Putamen (tissue), 1 donor: ENCODE measurements at places on chromosomes 2 and 18.

- no peak for DNase-seq
Measured at GRCh38 chr2:118779362-118779761, 68.1 kb downstream of the EN1 start.

GRCh38 chr2:59538398-59538911 lies 1015.0 kb downstream of the BCL11A start:
- no peak for DNase-seq

DNA sequence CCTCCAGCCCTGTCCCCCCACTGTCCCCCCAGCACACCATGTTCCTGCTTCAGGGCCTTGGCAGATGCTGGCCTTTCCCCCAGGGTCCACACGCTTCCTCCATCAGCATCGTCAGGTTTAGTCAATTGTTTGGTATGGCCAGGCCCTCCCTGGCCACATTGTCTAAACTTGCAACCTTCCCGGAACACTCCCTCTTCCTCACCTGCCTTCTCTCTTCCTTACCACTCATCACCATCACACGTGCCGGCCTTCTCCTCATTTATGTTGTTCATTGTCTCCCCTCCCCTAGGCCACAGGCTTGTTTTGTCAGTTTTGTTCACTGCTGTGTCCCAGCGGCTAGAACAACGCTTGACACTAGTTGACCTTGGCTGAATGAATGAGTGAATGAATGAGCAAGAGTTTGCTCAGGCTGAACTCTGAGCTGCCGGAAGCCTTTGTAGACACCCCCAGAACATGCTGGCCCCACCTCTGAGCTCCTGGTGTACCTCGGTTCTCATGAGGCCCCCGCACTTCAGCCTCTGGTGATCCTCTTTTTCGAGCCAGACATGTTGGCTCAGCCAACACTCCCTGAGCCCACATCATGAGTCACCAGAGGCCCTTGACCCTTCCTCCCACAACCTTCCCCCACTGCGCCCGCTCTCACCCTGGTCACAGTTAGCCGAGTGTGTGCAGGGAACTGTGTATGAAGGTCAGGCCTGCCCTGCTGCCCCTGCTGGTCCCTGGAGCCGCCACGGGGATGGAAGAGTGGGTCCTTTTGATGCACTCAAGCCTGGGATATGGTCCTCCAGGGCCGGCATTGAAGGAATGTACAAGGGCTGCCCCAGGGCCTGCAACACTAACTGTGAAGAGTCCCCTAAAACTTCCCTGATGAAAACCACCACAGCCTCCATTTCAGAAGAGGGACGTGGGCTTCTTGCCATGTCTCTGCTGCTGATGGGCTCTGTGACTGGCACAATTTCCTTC lies 57.5 kb downstream of the HS1BP3 start:
- no peak for DNase-seq

GRCh38 chr2:193523662-193524061 lies 1328.9 kb upstream of the TMEFF2 start:
- no peak for DNase-seq

DNA sequence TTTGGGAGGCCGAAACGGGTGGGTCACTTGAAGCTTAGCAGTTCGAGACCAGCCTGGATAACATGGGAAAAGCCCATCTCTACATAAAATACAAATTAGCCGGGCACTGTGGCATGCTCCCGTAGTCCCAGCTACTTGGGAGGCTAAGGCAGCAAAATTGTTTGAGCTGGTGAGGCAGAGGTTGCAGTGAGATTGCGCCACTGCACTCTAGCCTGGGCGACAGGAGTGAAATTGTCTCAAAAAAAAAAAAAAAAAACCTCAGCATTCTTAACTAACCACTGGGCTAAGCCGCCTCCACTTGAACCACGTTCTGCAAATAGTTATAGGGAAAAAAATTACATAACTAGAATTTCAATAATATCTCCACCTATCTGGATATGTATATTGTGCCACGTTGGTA lies 2.3 kb downstream of the FOXI3 start:
- DNase-seq: no peak

- no peak for DNase-seq
Measured at GRCh38 chr2:16194530-16194929, 254.2 kb downstream of the MYCN start.

GRCh38 chr2:138104071-138104470 lies 139.8 kb downstream of the HNMT start:
- no peak for DNase-seq

DNA sequence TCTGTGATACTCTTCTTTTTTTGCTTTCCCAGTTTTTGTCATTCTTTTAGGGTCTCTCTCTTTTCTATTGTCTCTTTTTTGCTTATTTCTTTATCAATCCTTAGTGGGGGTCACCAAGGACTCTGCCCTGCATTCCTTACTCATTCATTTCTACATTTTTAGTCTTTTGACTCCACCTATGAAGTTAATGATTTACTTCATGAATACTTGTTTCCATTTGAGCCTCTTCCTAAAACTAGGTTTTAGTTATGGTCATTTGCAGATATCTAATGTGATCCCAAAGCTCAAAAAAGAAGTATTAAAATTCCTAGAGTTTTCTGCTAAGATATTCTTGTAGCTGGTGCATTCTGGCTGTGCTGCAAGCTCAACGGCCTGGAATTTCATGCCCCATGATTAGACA lies 149.3 kb upstream of the AQP4 start:
- DNase-seq: no peak

DNA sequence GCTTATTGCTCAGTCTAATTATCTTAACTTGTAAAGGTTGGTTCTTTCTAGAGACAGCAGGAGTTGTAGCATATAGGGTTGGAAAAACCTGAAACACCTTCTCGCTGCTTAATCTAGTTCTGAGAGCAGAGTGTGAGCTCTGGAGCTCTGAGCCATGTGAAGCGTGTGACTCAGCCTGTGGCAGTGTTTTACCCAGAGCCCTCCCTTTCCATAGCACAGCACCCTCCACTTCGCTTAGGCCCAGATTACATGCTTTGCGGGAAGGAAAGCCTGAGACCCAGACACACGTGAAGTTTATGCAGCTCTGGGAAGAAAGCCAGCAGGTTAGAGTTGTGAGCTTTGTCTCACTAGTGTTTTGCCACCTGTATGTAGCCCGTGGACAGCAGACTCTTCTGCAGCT lies 74.5 kb downstream of the INPP4A start:
- peak; percentile 66 for DNase-seq

- no peak for DNase-seq
Measured at GRCh38 chr2:151904021-151904420, 75.8 kb upstream of the ARL5A start.

- no peak for DNase-seq
Measured at GRCh38 chr18:7417727-7418126, 149.4 kb upstream of the PTPRM start.

GRCh38 chr18:41706301-41706700 lies 248.7 kb upstream of the PIK3C3 start:
- DNase-seq: no peak

DNA sequence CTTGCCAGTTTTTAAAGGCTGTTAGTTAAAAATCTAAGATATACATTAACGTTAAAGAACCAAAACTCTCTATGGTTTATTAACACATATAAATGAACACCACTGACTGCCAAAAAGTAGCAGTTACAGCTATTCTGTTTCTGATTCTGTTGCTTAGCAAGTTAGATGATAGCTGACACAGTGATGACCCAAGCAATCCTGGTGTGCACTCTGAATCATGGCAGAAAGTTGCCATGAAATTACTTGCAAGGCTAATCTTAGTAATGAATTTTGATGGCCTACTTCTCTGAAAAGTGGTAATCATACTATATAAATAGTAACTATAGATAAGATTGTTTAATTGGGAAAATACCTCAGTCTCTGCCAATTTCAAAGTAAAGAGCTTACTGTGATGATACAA lies 57.7 kb downstream of the ROCK2 start:
- DNase-seq: no peak

GRCh38 chr2:202112041-202112440 lies 39.0 kb downstream of the KIAA2012 start:
- no peak for DNase-seq

DNA sequence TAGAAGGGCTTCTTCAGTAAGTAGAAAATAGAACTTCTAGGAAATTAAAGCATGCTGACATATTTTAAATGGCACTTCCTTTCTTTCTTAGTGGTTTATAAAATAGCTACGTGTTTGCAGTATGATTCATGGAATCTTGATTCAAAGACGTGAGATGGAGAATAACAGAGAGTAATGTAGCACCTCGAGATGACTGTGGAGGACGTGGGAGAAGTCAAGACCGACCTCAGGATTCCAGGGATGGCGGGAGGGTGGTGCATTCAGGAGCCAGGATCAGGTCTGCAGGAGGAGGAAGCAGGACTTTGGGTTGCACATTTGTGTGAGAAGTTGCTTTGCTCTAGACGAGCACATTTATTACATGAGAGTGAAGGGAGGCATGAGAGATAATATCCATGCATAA lies 56.0 kb downstream of the DCDC2C start:
- DNase-seq: no peak
